ENCODE measurements at places on chromosomes 7 and 10. TPM values are rescaled to one million over a fixed set of nuclear protein-coding genes. Genes with fewer than 3 reads are reported as not detected.

The SLC25A13 gene
- 24.0 TPM for total RNA-seq

The GNAT3 gene
- total RNA-seq, result 5.8 TPM

The TPK1 gene
- 7.7 TPM for total RNA-seq

The ASAH2 gene
- 1.4 TPM for total RNA-seq

The SLC29A4 gene
- total RNA-seq, result 0.72 TPM

The CNPY1 gene
- not detected for total RNA-seq

The CRTAC1 gene
- 0.10 TPM for total RNA-seq

The PTF1A gene
- total RNA-seq, result not detected

The AMZ1 gene
- total RNA-seq, result 1.4 TPM

The MALRD1 gene
- 0.13 TPM for total RNA-seq

The PNLIPRP3 gene
- not detected for total RNA-seq

The CALCR gene
- not detected for total RNA-seq

The ACSM6 gene
- total RNA-seq, result not detected

The CPSF4 gene
- total RNA-seq, result 56.3 TPM

The CLCN1 gene
- total RNA-seq, result not detected

The CTAGE4 gene
- total RNA-seq, result 1.3 TPM

The PNLIPRP2 gene
- total RNA-seq, result 0.53 TPM

The CALU gene
- 28.1 TPM for total RNA-seq

The ENKUR gene
- total RNA-seq, result not detected

The TMEM236 gene
- not detected for total RNA-seq

The SEMA3D gene
- not detected for total RNA-seq

The HOXA6 gene
- not detected for total RNA-seq

The NYAP1 gene
- 0.15 TPM for total RNA-seq

The PAX4 gene
- not detected for total RNA-seq

The HOXA9 gene
- total RNA-seq, result not detected

The GRID2IP gene
- total RNA-seq, result not detected

The TUBB8 gene
- not detected for total RNA-seq

The NPC1L1 gene
- 0.08 TPM for total RNA-seq

The WDR86 gene
- not detected for total RNA-seq

The C10orf62 gene
- total RNA-seq, result not detected

The ARHGAP19 gene
- 32.2 TPM for total RNA-seq

The TASOR2 gene
- total RNA-seq, result 49.5 TPM

The ADRB1 gene
- total RNA-seq, result 4.5 TPM

The LIPN gene
- total RNA-seq, result not detected

The CFTR gene
- total RNA-seq, result 0.21 TPM

The CALN1 gene
- total RNA-seq, result 2.6 TPM

The FXYD4 gene
- not detected for total RNA-seq

The ADAM22 gene
- total RNA-seq, result 13.3 TPM

The DGKB gene
- not detected for total RNA-seq

The CCL24 gene
- total RNA-seq, result not detected

The CHRM2 gene
- not detected for total RNA-seq

The CYP2C19 gene
- not detected for total RNA-seq

The DPYSL4 gene
- 0.16 TPM for total RNA-seq

The SFRP5 gene
- total RNA-seq, result not detected

The CYP2C9 gene
- total RNA-seq, result 0.23 TPM

The TLX1 gene
- total RNA-seq, result not detected

The MMD2 gene
- not detected for total RNA-seq

The CDHR1 gene
- 0.41 TPM for total RNA-seq

The NOC3L gene
- 28.1 TPM for total RNA-seq

The ATOH7 gene
- total RNA-seq, result not detected

The MRPS33 gene
- total RNA-seq, result 92.0 TPM

The GIMAP7 gene
- total RNA-seq, result 3.4 TPM

The TSPAN14 gene
- total RNA-seq, result 31.7 TPM

The LRRC18 gene
- not detected for total RNA-seq

Measured in GM12878 (cell line).